SHP77 treated with DMSO at 0.1 percent for 48 hours (cell line): ENCODE measurements at places on chromosomes 7 and 10.

DNA sequence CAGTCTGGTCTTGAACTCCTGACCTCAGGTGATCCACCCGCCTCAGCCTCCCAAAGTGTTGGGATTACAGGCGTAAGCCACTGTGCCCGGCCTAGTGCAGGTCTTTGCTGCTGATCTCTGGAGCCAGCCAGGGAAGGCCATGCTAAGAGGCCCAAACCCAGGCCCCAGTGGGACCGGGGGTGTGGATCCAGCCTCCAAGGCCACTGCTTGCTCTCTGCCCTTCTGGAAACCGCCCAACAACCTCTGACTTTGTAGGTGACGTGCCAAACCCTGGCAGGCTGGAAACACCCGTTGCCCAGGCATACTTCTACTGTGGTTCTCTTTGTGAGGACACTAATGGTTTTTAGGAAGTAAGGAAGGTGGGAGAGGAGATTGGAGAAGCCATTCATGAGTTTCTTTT is 83.5 kb upstream of the GNA12 start:
- no peak for DNase-seq

- no peak for DNase-seq
These were observed 293.3 kb upstream of the MKI67 start for GRCh38 chr10:128419466-128420019.

DNA sequence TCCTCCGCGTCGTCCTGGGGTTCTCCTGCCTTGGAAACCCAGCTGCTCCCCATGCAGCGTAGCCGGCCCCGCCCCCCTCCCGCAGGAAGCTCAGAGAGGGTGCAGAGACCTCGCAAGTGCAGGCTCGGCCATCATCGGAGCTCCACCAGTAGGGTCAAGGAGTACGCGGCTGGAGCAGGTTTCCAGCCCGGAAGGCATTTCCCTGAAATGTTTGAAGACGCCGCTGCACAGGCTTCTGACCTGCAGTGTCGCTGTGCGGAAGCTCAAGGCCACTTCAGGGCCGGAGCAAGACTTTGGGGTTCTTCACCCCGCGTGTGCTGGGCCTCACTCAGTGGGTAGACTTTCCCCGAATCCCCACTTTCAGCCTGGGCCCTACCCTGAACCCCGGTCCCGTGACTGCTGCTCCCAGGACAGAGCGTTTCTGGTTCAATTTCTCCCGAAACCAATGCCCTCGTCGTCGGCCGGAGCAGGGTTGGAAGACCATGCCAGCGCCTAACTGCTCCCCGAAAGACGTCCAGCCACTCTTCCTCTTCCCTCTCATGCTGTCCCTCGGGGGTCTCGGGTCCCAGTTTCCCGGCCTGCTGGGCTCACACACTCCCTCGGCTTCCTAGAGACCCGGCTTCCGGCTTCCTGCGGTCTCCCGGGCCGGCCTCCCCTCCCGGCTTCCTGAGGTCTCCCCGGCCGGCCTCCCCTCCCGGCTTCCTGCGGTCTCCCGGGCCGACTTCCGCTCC is 52.1 kb downstream of the INSIG1 start:
- DNase-seq = no peak

GRCh38 chr7:158353606-158354570 is 233.7 kb downstream of the PTPRN2 start:
- peak; percentile 7 for DNase-seq

- DNase-seq = no peak
These were observed 20.4 kb upstream of the HILPDA start for GRCh38 chr7:128435327-128435686.
